Epithelial cell of alveolus of lung (primary cell): ENCODE measurements at places on chromosomes 2 and 18. TPM values are rescaled to one million over a fixed set of nuclear protein-coding genes. Genes with fewer than 3 reads are reported as not detected.

The HEATR5B gene
- total RNA-seq: 8.0 and 9.6 TPM in 2 replicates

The RMDN2 gene
- 2.2 and 5.0 TPM in 2 replicates for total RNA-seq

The SLC4A3 gene
- 3.8 and 4.0 TPM in 2 replicates for total RNA-seq

The VIL1 gene
- total RNA-seq: not detected in 2 replicates

The CCDC150 gene
- 1.4 and 2.3 TPM in 2 replicates for total RNA-seq

The ADCYAP1 gene
- not detected in 2 replicates for total RNA-seq

The MRPL19 gene
- total RNA-seq: 38.4 and 39.8 TPM in 2 replicates

The CIB4 gene
- not detected in 2 replicates for total RNA-seq

The AQP4 gene
- total RNA-seq: not detected in 2 replicates

The REG3G gene
- not detected in 2 replicates for total RNA-seq

The RAB17 gene
- not detected in 2 replicates for total RNA-seq

The WDCP gene
- total RNA-seq: 7.5 and 11.3 TPM in 2 replicates
